ENCODE measurements at places on chromosomes 5 and 9.

- DNase-seq, result no peak
Measured at GRCh38 chr5:43429016-43429415, 16.8 kb upstream of the CCL28 start.

- no peak for DNase-seq
Measured at GRCh38 chr9:16413509-16414016, 456.9 kb downstream of the BNC2 start.

- no peak for DNase-seq
Measured at GRCh38 chr5:169583101-169583423, 511 bp upstream of the SPDL1 start.

DNA sequence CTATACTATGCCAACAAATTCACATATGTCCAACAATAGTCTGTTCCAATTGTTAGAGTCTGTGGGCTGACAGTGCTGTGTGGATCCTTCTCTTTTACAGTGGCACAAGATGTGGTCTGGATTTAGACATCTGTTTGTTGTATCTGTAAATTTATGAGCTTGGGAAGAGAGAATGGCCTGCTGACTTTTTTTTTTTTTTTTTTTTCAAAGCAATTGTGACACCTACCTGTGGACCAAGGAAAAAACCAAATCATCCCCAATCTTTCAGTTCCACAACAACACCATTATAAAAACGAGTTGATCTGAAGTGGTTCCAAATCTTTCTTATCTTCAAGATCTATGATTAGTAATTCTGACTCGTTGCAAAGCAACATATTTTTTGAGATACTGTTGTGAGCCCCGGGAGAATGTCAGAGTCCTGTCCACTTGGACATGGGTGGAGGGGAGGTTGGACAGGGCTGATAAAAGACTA, 4.9 kb downstream of the IRX2 start:
- DNase-seq, result no peak

DNA sequence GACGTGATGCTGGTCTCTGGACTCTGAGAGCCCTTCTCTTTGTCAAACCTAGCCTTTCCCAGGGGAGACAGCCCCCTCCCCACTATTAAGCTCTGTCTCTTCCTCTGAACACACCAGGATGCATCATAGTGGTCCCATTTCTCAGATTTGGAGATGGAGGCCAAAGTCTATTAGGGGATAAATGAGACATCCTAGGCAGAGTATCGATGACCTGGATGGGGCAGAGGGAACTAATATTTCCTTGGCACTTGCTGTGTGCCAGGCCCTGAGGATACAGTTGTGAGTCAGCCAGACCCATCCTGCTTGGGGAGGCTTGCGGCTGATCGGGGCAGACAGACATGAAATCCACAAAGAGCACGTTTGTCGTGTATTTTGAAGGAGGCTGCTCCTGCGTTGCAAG, 5.2 kb downstream of the DNM1 start:
- no peak for DNase-seq

- DNase-seq, result no peak
Measured at GRCh38 chr9:84103651-84104377, 123.2 kb downstream of the RMI1 start.

DNA sequence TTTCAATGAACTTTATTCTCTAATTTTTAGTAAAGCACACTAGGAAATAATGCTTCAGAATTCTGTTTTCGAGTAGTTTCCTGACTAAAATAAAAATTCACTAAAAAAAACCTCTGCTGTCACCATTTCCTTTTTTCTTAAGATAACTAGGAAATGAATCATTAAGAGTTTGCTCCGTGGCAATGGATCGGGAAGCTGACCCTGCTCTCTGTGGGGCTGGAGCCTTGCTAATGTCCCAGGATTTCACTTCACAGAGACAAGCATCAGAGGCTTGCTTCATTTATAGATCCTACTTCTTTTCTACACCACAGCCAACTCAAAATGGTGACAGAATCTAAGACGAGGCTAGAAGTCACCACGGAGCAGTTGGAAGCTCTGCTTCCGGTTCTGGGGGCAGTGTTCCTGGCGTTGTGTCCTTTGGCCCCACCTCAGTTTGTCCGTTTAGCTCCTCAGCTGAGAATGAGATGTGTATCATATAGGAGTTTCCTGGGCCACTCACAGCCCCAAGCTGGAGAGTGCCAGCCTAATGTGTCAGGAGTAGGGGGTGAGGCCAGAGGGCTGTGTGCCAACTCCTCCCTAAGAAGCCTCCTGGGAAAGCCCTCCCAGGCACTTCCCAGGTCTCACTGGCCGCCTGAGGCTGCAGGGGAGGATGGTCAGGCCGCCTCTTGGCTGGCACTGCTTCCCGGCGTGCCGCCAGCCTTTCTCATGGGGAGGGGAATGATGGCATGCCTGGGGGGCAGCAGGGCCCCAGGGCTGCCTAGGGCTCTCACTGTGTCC, 19.6 kb downstream of the TENT4A start:
- no peak for DNase-seq

- no peak for DNase-seq
Measured at GRCh38 chr5:9069650-9070049, 476.2 kb downstream of the SEMA5A start.

DNA sequence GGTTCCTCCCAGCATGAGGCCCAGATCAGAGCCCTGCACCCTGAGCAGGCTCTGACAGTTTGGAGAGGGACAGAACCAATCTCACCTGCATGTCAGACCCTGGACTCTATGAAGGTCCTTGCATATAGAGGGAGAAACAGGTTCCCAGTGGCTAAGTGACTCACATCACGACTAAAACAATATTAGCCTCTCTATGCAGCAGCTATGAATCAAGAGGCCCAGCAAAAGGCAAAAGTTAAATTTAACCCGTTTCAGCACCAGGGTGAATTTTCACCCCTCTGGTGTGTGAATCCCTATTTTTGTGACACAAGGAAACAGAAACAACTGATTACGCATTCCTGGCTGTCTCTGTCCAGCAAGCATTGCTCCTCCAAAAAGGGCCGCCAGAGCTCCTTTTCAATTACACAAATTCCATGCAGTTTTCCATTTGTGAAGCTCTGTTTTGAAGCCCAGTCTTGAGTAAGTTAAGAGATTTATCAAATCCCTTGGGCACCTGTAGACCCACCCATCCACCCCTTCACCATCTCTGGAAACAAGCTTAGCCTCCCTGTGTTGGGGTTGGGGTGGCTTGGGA, 136.6 kb downstream of the GABBR2 start:
- no peak for DNase-seq

- no peak for DNase-seq
Measured at GRCh38 chr9:77673941-77674791, 26.0 kb upstream of the GNA14 start.

DNA sequence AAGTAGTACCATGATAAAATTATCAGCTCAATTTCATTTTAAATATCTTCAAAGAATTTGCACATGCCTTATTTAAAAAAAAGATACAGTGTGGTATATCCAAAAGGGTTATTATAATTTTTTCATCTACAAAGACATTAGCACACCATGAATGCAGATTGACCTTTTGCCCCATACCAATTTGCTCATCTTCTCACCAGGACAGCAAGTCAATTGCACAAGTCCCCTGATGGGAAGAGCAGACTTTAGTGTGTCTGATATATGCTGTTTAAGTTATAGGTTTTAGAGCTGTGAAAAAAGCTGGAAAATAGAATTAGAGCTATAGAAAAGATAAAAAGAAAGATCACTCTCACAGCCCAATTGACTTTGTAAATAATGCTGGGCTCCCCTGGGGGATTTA, 325.8 kb upstream of the CDH6 start:
- no peak for DNase-seq

- no peak for DNase-seq
Measured at GRCh38 chr5:131224387-131225201, 39.3 kb upstream of the CDC42SE2 start.

DNA sequence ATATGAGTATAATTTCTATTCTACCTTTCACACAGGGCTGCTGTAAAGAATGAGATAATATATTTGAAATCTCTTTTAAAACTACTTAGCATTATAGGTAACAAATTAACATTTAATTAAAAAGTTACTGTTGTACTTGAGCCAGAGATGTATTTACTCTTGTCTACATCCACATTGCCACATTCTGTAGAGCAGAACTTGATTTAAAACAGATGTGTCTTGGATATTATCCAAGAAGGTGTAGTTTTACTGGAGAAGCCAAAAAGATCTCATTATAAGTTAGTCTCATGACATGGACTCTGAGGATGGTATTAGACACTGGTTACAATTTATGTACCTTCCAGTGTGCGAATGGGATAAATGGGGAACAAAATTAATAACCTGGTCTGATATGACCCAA, 293.1 kb upstream of the CCNH start:
- no peak for DNase-seq

- DNase-seq, result no peak
Measured at GRCh38 chr5:150327139-150327538, 24.4 kb upstream of the ARSI start.

- no peak for DNase-seq
Measured at GRCh38 chr9:36948051-36948450, 86.0 kb downstream of the PAX5 start.

GRCh38 chr5:95743877-95744276, 12.7 kb downstream of the RHOBTB3 start:
- DNase-seq, result no peak

DNA sequence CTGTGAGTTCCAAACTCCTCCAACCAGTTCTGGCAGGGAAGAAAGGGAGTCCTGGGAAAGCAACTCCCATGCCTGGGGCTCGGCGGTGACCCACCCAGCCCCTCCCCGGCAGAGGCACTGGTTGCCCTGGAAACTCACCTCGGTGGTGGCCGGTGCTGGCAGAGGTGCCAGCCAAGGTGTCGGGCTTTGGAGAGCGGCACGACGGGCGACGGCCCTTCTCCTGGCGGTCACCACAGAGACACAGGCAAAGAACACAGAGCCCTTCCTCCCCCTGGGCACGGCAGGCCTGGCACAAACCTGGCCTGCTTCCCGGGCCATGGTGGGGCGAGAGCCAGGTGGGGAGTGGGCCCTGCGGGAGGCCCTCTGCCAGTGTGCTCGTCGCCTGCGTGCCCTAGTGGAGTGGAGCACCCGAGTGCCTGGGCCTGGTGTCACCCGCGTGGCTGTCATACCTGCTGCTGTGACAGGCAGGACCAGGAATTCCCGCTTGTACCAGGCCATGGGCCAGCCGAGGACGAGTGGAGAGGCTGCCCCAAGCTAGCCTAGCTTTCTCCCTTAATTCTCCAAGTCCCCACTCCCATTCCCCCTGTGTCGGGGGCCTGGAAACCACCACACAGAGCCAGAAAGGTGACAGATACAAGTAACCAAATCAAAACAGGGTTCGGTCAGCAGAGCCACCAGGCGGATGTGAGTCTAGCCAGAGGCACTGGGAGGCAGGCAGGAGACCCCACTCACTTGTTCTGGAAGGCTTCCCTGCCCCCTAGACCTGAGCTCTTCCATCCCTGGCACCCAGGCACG, 8.2 kb upstream of the RALGDS start:
- no peak for DNase-seq

GRCh38 chr9:111034898-111035539, 3.3 kb downstream of the LPAR1 start:
- no peak for DNase-seq

GRCh38 chr5:148939676-148940075, 113.3 kb downstream of the ADRB2 start:
- no peak for DNase-seq

GRCh38 chr9:137535120-137535428, 15.1 kb downstream of the PNPLA7 start:
- DNase-seq, result no peak

GRCh38 chr5:135894276-135894675, 1.4 kb downstream of the IL9 start:
- no peak for DNase-seq

- no peak for DNase-seq
Measured at GRCh38 chr9:93899609-93900435, 55.3 kb downstream of the BARX1 start.

DNA sequence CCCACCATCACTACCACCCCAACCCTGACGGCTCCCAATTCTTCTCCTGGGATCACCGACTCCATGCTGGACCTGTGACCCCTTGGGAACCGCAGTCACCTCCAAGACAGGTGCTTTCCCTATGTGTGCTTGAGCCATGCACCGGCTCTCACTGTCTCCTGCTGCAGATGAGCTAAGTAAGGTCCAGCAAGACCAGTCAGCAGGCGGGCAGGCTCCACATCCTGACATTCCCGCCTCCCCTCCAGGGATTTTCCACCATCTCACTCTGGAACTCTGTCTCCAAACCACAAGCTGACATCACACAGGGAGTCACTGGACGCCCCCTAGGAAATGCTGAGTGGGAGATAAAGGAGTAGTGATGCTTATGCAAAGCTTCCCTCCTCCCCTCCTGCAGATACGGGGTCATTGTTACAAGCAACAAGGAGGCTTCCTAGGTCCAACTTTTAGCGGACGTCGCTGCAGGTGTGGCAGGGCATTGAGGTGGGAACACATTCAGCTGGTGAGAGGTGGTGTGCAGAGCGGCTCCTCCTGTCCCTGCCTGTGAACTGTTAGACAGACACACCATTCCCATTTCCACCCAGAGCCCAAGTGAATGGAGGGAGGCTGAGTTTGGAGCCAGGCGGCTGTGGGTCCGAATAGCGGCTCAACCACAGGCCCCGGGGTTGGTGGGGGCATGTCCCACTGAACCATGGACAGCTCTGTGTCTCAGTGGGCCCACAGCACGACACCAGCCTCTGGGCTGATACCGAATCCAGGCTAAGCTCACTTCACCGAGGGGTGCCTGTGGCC, 129.2 kb upstream of the PHYKPL start:
- DNase-seq, result no peak

- DNase-seq, result no peak
Measured at GRCh38 chr9:130845901-130846481, 10.9 kb downstream of the ABL1 start.

DNA sequence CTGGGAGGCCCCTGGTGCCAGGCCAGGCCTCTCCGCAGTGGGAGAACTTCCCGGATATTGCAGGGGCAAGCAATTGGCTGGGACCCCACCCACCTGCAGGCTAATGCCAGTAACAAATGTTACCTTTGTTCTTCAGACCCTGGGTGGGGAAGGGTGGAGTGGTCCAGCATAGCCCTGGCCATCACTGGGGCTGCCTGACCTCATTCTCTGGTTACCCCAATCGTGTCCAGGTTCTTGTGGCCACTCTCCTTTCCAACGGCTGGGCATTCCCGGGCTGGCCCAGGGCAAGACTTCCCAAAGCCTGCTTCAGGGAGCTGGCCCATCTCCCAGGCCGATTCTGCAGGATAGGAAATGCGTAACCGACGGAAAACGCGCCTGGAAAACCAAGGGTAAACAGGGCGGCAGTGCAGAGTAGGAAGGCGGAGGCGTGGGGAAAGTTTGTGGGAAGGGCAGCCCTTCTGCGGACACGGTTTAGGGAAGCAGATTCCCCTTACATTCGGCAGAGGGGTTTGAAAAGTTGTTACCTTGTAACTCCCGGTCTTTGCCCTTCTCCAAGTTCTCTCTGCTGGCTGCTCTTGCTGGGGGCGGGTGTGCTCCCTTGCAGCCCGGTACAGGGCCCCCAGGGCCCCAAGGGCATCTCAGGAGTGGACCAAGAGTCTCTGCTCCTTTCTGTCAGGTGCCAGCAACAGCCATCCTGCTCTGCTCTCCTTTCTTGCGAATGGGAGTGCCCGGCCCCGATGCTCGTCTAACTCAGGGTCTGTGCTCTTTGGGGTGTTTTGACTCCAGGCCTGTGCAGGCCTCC, 3.5 kb downstream of the NRARP start:
- no peak for DNase-seq
